ENCODE measurements at places on chromosomes 7 and 10.

GRCh38 chr7:155920068-155920461, 107.8 kb upstream of the SHH start:
- no peak for DNase-seq

DNA sequence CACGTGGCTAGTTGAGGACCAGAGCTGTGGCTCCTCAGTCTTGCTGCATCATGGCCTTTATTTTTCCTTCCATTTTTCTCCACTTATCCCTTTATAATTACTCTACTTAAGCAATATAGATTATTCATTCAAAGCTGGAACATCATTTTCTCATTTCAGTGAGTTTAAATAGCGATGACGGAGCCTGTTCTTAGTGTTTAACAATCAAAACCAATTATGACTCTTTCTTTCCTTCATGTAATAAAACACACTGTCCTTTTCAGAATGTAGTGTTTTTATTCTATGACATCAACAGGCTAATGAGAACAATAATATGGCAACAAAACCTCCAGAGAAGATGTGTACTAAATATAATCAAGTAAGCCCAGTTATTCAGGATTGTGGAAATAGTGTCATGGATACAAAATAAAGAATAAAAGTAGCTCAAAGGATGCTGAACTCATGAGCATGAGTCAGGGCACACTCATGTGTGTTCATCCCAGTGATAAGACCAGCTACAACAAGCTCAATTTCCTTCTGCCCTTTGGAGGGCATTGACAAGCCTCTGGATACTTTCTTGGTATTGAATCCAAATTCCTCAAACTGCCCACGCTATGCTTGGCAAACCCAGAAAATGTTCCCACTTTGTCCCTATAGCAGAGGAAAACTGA, 188.4 kb downstream of the CYP26A1 start:
- no peak for DNase-seq

DNA sequence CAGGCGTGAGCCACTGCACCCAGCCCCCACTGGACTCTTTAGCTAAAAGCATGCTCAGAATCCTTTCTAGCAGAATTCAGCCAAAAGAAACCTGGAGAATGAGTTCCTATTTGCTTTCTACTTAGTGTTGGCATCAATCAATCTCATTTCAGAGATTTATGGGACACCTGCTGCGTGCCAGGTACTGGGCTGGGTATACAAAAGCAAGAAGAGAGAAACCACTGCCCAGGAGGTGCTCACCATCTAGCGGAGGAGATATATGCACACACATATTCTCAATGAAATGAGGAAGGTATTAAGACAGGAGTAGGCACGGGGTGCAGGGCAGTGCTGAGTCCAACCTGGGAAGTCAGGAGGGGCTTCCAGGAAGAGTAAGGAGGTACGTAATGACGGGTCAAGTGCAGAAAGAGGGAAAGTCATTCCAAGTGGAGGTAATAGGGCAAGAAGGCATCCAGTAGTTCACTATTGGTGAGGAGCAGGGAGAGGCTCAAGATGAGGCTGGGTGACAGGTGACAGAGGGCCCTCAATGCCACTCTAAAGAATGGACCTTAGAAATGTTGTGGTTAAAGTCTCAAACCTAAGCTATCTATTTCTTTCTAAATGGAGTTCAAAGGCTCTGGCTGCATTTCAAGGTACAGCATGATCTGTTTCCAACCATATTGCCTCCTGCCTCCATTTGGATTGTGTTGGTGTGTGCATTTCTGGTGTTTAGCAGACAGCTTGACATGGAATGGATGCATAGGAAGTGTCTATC, 22.1 kb downstream of the ABLIM1 start:
- DNase-seq: no peak

- no peak for DNase-seq
Measured at GRCh38 chr7:152556013-152556755, 119.8 kb downstream of the XRCC2 start.

- no peak for DNase-seq
Measured at GRCh38 chr7:106609416-106609815, 51.5 kb downstream of the CCDC71L start.

DNA sequence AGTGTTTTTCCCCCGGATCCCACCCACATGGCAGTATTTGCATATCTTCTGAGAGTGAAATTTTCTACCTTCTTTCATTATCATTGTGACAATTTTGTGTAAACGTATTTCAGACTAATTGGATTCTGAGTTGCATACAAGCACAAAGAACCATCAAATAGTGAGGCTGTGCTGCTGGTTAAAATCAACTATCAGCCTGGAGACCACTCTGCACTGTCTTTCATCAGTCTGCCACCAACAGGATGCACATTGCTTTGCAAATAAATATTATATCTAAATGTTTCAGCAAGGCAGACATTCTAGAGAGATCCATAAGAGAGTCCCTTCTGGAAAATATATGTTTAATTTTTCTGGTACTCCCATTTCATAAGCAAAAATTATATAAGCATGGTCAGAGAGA, 851.8 kb downstream of the XPNPEP1 start:
- no peak for DNase-seq

DNA sequence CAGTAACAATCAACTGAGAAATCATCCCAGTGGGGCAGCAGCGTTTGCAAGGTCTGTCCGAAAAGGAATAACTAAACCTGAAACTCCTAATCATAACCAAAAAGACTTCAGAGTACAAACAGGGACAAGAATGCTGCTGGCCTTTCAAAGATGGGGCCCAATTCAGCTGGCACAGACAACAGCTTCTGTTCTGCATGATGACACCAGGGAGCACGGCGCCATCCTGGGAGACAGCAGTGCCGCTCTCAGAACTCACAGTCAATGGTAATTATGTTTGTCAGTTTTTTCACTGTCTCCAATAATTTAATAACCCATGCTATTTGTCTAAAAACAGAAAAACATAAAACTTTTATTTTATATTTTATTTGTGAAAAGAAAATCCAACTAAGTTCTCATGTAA, 90.0 kb downstream of the LARP4B start:
- DNase-seq: no peak

DNA sequence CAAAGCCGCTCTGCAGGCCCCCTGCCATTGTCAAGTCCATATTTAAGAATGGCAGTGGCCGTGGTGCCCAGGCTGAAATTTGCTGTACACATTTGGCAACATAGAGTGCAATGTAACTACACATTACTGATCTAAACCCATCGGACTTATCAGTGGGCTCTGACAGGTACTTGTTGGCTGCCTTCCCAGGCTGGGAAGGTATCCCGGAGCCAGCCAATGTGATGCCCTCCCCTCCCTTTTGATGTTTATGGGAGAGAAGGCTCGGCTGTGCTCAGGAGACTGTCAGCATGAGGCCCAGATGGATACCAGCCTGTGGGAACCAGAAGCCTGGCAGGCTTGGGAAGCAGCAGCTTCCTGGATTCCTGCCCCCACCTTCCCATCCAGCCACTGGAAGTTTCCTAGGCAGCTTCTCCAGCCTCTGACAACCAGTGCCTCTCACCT, 146.1 kb upstream of the TCF7L2 start:
- DNase-seq: no peak

GRCh38 chr7:31125171-31125570, 73.1 kb downstream of the ADCYAP1R1 start:
- no peak for DNase-seq

GRCh38 chr7:22210355-22210754, 146.6 kb downstream of the RAPGEF5 start:
- DNase-seq: no peak

DNA sequence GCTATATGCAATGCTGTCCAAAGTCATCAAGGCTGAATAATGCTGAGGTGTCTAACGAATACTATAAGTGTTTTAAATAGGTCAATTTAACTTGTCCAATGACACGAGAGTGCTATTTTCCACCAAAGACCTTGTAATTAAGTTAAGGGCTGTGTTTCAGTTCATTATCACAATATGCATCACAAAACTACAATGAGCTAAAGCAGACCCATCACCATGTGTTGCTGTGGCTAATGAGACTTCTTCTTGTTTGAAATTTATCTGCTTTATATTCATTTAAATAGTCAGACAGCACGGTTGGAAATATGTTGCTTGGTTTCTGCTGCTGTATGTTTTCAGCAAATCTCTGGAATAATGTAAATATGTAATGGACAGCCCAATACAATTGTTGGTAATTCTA, 292.5 kb upstream of the VSTM2A start:
- DNase-seq: no peak

- no peak for DNase-seq
Measured at GRCh38 chr10:113341138-113341537, 211.7 kb upstream of the HABP2 start.

DNA sequence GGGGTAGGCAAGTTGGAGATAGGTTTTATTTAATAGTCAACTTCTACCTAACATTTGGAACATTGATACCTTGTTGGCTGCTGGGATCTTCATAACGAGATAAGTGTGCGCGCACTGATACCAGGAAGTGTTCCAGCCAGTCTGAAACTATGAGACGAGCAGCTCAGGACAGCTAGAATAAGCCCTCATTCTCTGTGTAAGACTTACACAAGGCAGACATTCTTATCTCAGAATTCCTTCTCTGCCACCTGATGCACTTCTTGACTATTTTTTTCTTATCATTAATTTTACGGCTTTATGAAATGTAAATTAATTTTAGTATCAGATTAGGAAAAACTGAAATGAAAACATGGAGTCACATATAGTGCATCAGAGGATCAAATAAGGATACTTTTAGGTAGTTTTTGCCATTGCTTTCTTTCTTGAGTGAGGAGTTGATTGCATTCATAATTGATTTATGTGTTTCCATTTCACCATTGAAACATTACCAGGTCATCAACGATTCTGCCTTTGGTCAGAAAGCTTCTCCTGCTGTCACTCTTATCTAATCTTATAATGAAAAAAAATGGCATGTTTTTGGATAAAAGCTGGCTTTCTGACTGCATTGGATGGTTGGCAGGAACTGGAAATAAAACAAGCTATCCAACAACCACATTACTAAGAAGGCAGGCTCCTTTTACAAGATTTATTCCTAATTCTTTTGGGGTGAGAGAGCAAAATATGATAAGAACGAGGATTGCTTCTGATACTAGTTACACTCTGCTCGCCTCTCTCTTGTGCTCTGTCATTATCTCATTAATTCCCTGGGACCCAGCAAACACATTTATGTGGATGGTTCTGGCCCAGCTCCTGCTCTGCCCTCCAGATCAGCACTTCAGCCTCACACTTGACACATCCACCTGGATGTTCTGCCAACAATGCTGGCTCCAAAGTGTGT, 40.4 kb upstream of the ABCB5 start:
- DNase-seq: no peak

GRCh38 chr10:91389636-91390512, 20.3 kb upstream of the HECTD2 start:
- DNase-seq: no peak

- no peak for DNase-seq
Measured at GRCh38 chr7:127158659-127159058, 94.1 kb downstream of the GRM8 start.

- DNase-seq: no peak
Measured at GRCh38 chr7:50977421-50977820, 194.7 kb upstream of the GRB10 start.

DNA sequence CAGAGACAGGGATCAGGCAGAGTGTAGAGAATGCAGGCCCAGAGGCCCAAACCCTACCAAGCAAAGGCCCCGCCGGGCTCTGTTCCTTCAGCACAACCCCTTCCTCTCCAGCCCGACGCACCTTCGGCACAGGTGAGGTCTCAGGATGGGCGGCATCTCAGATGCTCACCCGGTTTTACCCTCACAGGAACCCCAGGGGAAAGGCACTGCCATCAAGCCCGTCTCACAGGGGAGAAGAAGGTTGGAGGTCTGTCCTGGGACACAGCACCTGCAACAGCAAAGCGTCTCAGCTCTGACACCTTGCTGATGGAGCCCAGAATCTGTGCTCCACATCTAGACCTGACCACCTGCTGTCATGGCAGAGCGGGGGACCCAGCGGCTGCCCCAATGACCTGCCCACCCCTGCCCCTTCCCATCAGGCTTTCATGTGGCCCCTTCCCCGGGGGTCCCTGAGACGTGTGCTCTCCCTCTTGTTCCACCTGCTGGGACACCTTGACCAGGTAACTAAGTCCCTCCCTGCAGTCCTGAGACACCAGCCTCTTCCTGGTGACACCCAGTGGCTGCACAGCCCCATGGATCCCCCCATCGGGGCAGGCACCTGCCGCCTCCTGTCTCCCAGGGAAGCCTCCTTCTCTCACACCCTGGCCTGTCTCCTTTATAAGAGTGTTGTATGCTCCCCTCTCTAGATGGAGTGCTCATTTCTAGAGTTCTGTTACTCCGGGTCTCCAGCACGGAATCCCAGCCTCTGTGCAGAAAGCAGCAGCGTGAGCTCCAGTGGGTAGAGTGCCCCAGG, 315.6 kb downstream of the DNAJB6 start:
- no peak for DNase-seq

DNA sequence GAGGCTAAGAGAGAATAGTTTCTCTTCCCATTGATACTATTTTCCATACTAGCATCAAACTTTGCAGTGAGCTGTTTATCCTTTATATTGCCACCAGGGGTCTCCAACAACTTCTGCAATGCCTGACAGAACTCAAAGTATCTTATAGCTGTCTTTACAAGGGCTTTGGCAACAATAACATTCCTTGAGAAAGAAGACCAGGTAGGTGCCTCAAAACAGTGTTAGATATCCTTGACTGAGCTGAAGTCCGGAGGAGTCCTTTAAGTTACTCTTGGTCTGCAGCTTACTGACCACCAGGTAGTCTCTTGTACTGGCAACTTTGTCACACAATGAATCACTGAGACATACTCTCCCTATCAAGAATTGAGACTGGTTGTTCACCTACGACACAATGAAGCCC, 30.0 kb upstream of the TES start:
- DNase-seq: no peak

DNA sequence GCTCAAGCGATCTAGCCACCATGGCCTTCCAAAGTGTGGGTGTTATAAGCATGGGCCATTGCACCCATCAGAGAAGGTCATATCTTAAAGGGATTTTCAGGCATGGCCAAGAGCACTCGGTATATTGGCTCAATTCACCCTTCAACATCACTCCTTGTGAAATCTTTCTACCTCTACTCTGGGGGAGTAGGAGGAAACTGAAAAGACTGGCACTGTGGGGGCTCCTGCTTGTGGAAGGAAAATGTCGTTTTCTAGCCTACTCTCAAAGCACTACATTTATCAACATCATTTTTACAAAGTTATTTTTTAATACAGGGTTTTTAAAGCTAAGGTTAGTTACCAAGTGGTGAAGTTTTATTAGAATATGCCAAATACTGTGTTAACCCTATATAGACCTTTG, 42.0 kb upstream of the CACNB2 start:
- no peak for DNase-seq

- no peak for DNase-seq
Measured at GRCh38 chr7:79615466-79615865, 162.0 kb upstream of the MAGI2 start.

- DNase-seq: no peak
Measured at GRCh38 chr10:31413325-31413724, 94.3 kb downstream of the ZEB1 start.

DNA sequence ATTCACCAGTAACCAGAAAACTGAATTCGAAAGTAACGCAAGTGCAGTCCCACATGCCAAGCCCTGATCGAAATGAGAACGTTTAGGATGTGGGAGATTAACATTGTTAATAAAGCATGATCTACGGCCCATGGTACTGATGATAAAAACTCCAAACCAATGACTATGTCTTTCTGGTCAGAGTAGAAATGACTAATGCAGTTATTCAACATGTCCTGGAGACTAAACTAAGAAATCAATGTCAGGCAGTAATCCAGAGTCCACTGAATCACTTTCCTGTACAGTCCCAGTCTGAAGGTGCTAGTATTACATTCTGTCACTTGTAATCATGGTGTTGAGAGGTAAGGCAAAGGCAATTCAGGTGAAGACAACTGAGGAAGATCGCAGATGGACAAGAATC, 14.4 kb downstream of the NPSR1 start:
- no peak for DNase-seq

GRCh38 chr10:36578306-36578705, 547.1 kb upstream of the ANKRD30A start:
- no peak for DNase-seq

- DNase-seq: no peak
Measured at GRCh38 chr10:77490534-77491314, 146.9 kb downstream of the KCNMA1 start.

All from activated T-cell treated with anti-CD3 and anti-CD28 coated beads for 48 hours (primary cell).